ENCODE measurements at places on chromosomes 7 and 10.

- no peak for DNase-seq
These were observed 348.9 kb downstream of the PTPRN2 start for GRCh38 chr7:158238616-158239289.

- no peak for DNase-seq
These were observed at the start of gene SP8 for GRCh38 chr7:20786779-20787659. Gene SP8, minus strand, starts transcription at chr7:20786886. Its CDS starts 88 bp downstream, at chr7:20786798.

- no peak for DNase-seq
These were observed 274.0 kb downstream of the FRMD4A start for GRCh38 chr10:14056610-14057332.

DNA sequence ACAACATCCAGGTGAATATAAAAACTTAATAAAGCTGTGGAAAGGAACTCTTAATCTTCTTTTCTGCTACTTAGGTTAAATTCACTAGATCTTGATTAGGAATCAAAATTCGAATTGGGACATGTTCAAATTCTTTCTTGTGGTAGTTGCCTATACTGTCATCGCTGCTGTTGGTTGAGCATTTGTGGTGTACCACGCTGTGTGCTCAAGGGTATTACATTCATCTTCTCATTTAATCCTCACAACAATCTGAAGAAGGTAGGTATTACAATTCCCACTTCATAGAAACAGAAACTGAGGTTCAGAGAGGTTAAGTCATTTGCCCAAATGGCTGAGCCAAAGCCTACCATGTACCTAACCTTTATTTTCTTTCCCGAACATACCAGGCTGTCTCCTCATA is 39.9 kb upstream of the CC2D2B start:
- no peak for DNase-seq
